ENCODE measurements at places on chromosomes 3 and 15.

DNA sequence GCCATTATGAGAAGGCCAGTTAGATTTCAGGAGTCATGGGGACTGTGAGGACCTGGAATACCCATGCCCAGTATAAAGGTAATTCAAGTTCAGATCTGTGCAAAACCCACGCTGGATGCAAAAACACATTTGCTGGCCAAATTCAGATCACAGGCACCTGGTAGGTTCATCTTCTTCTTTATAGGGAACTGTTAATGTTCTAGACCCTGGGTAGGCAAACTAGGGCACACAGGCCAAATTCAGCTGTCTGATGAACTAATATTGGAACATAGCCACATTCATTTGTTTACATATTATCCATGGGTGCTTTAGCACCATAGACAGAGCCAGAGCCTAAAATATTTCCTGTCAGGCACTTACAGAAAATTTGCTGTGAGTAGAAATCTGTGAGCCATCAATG, 241.4 kb downstream of the PTPRG start:
- DNase-seq: no peak

DNA sequence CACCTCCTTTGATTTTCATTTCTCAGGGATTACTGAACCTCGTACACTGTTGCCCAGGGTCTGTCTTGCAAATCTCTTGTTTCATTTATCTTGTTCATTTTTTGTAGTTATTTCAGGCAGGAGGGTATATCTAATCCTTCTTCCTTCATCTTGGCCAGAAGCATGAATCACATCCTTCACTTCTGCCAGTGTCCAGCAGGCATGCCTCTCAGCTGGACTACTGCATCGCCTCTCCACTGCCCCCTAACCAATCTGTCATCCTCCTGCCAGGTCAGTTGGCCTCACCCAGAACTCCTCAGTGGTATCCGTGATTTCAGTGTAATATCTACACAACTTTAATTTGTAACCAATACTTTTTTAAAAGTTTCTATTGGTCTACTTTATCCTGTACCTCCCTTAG, 297.9 kb downstream of the GABRG3 start:
- no peak for DNase-seq

DNA sequence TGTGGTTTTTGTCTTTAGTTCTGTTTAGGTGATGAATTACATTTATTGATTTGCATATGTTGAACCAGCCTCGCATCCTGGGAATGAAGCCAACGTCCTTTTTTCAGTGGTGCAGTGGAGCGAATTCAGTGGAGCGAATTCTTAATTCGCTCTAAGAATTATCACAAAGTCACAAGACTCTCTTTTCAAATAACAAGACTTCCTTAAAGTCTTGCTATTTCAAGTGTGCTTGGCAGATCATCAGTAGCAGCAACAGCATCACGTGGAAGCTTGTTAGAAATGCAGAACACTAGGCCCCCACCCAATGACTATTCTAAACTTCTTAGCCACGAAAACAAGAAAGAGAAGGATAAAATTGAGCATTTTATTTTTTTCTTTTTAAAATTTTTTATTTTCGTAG, 58.1 kb upstream of the CD200R1L start:
- DNase-seq: no peak

DNA sequence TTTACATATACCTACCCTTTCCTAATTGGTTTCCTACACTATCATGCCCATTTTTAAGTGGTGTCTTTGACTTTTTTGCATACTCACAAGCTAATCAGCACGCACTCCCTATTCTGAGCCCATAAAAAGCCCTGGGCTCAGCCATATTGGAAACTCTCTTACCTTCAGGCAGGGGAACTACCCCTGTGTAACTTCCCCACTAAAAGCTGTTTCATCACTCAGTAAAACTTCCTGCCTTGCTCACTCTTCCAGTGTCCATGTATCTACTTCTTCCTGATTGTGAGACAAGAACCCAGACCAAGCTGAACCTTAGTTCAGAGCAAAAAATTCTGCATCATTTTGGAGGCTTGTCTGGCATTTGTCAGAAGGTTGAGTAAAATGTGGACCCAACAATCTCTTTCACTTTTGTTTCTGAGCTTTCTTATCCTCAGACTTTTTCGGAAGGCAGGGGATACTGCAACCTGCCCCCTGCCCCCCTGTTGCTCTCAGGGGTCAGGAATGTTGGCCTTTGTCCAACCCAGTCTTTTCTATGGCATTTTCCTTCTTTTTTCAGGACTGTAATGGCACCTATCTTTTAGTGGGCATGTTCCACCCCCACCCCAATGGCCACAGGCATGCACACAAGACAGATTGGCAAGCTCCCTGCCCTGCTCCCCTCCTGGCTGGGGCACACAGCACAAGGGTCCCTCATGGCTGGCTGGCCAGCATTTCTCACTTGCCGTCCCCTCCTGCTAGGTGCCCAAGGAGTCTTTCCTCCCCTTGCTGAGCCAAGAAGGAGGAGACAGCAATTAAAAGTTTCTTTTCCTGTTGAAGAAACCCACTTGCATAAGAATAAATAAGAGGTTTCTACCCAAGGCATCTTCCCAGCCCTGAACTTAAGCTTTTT, 26.3 kb upstream of the TMEM45A start:
- DNase-seq: no peak

GRCh38 chr3:103923907-103924306, 1442.8 kb upstream of the ALCAM start:
- no peak for DNase-seq

DNA sequence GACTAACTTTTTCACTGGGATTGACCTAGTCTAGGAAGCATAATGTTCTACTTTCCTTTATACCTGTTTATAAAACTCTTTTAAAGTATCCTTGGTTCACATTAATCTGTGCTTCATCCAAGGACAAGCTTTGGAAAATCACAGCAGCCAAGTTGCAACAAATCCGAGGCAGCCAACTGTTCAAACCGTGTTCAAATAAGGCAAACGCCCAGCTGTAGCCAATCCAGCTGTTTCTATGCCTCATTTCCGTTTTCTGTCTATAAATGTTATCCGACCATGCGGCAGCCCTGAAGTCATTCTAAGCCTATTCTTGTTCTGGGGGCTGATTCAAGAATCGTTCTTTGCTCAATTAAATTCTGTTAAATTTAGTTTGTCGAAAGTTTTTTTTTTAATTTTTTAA, 78.3 kb downstream of the FMN1 start:
- DNase-seq: no peak

- no peak for DNase-seq
These were observed 464.7 kb downstream of the PDCD6IP start for GRCh38 chr3:34263101-34263621.
